NCI-H510A (cell line): ENCODE measurements at places on chromosomes 6 and 20.

DNA sequence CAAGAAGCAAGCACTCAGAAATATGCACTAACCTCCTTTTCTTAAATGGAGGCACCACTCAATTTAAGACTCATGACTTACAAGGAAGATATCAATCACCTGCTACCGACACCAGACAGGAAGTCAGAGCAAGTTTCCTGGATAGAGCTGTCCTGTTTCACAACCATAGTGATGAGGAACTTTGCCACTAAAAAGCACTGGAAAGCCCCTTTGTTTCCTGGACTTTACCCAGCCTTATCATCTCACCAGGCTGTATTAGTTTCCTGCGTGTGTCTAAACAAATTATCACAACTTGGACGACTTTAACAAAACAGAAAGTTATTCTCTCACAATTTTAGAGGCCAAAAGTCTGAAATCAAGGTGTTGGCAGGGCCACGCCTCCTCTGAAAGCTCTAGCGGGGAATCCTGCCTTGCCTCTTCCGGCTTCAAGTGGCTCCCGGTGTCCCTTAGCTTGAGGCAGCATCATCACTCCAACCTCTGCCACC, 253.8 kb upstream of the STXBP5 start:
- DNase-seq, result no peak

GRCh38 chr20:50493881-50494253, 16.3 kb upstream of the PTPN1 start:
- no peak for DNase-seq

DNA sequence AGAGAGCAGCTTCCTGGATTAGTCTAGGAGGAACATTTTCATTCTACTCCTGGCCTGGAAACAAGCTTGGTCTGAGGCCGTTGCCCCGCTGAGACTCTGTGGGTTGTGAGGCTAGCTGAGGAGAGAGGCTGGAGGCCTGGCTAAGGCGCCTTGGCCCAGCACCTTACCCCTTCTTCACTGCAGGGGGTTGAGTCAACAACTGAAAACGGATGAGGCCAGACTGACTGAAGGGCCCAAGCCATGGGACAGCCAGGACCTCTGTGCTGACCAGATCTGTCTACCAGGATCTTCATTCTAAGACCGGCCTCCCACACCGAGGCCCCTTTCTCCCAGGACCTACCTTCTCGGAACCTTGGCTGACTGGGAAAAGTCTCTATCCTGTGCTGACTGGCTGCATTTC, 3.5 kb upstream of the AVP start:
- no peak for DNase-seq

GRCh38 chr20:14634665-14635064, 297.3 kb upstream of the FLRT3 start:
- DNase-seq, result no peak

GRCh38 chr6:52417675-52418111, 2.4 kb upstream of the EFHC1 start:
- DNase-seq, result no peak

GRCh38 chr6:156396068-156396771, 381.0 kb upstream of the ARID1B start:
- no peak for DNase-seq

DNA sequence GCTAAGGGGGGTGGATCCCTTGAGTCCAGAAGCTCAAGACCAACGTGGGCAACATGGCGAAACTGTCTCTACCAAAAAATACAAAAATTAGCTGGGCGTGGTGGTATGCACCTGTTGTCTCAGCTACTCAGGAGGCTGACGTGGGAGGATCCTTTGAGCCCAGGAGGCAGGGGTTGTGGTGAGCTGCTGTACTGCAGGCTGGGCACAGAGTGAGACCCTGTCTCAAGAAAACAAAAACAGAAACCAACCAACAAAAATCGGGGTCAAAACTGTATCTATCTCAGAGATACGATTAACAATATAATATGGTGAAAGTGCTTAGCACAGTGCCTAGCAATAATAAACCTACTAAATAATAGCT, 20.7 kb upstream of the BCAS1 start:
- no peak for DNase-seq

DNA sequence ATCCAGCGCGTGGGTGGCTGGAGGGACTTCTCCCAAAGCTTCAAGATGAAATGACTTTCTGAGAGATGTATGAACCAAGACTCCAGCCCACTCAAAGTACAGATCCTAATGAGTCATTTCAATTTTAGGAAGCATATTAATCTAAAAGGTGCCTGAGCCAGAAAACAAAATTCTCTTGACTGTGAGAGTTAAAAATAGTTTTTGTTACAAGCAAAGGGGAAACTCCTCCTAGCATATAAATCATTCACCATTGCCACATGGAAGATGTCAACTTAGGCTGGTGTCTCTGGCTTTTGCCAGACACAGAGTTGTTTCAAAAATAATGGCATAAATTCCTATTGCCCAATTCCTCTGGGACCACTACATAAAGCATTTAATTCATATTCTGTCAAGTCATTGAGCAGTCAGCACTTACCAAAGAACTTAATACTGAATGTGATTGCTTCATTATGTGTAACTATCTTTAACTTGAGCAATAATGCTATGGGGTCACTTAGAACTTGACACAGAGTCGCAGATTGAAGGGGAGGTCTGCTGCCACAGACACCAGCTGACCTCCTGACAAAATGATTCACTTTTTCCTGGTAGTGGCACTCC, 280.6 kb downstream of the SLC35F1 start:
- DNase-seq, result no peak

GRCh38 chr6:137867685-137868509, 838 bp downstream of the TNFAIP3 start:
- no peak for DNase-seq

GRCh38 chr6:28208111-28208659, 16.9 kb upstream of the ZSCAN9 start:
- DNase-seq, result no peak

- no peak for DNase-seq
Observed at GRCh38 chr6:153852481-153852880, 186.6 kb upstream of the OPRM1 start.

DNA sequence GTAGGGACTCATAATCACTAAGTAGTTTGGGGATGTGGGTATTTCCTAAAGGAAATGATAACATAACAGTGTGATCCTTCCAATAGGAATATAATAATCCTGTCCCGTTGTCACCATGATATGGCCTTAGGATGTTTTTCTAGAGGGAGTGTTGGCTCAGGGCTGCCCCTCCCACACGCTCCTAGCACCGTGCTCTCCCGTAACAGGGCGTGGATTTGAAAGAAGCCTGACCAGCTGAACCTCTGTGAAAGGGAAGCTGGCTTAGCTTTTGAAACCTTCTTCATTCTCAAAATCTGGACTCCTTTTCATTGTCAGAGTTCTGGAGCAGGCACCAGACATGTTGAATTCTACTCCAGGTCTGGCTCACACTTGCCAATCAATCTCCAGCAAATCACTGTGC, 103.4 kb upstream of the SASH1 start:
- no peak for DNase-seq

GRCh38 chr6:134772671-134773360, 177.1 kb downstream of the ALDH8A1 start:
- no peak for DNase-seq

- no peak for DNase-seq
Observed at GRCh38 chr6:51983564-51983963, 103.8 kb downstream of the PKHD1 start.

- no peak for DNase-seq
Observed at GRCh38 chr6:90123831-90124230, 172.8 kb downstream of the BACH2 start.

DNA sequence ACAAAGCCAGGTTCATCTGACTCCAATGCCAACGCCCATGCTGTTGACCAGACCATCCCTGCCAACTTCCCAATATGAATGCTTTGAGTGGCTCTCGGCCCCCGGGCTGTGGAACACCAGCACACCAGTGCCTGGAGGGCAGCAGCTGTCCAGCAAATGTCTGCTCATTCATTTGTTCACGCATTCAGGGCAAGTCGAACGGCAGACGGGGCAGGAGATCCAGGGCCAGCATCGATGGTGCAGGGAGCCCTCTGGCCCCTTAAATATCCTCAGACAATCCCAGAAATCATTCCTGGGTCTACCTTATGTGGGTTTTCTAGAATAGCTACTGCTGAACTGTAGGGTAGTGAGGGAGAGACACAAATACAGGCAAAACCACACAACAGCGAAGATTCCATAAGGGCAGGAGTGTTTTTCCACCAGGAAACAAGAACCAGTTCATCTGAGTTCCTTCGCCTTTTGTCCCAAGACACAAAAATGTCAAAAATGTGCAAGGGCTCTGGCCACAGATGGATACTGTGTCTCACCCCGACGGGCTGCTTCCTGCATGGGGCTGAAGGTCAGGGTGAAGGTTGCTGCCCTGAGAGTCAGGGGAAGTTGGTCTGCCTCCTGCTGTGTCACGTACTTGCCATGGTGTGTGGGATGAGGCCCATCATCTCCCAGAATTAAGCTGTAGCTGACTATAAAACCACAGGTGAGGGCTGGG, 15.5 kb downstream of the RIPOR3 start:
- DNase-seq, result no peak

DNA sequence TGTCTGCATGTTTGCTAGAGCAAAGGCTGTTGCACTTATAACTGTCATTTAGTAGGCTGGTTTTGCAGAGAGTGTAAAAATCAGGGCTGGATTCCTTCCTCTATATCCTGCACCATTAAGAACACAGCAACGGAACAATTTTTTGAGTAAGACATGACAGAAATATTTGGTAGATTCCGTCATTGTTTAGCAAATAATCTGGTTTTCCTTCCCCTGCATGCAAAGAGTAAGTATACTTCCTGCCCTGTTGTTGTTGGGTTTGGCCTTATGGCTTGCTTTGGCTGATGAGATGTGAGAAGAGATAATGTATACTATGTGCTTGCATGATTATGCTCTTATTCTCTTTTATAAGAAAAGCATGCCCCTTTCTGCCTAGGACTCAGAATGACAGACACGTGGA, 23.8 kb downstream of the MANEA start:
- DNase-seq, result no peak

DNA sequence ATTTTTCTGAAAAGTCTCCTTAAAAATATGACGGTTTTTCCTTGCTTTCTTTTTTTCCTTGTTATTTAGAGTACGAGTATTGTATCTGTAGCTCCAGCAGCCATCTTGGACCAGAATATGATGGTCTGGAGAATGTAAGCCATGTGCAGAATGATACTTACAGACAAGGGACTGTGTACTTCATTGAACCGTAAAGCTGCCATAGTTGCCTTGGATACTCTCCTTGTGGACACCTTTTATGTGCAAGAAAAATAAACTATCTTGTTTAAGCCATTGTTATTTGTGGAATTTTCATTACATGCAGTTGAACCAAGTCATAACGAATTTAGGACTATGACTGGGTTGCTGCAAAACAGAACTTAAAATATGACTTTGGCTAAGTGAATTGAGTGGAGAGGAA, 485.8 kb upstream of the CITED2 start:
- DNase-seq, result no peak

GRCh38 chr6:14258117-14258516, 140.5 kb downstream of the CD83 start:
- DNase-seq, result no peak

DNA sequence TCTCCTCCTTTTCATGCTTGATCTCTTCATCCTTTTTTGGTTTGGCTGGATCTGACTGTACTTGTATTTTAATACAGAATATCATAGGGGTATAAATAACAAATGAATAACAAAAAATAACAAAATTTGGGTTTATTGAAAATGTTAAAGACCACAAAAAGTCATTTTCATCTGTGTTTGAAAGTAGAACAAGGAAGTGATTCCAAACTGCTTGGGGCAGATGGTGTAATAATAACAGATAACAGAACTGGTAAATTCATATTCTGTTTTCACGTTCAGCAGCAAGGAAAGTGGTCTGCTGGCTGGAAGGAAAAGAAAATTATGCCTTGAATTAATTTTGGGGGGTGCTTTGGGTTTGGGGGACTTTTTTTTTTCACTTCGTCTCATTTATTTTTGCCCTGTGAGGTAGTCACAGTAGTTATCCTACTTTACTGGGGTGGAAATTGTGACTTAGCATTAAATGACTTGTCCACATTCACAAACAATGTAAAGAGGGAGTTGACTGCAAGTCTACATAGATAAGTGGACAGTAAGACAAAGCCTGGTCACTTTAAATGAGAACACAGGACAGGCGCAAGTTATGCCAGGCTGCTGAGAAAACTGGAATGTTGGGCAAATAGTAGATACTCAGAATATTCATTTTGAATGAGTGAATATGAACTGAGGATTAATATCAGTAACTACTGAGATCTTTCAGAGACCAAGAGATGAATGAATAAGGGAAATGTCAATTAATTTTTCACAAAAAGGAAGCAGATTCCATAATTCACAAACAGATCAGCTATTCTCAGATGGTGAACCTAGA, 193.9 kb upstream of the CITED2 start:
- DNase-seq, result no peak

DNA sequence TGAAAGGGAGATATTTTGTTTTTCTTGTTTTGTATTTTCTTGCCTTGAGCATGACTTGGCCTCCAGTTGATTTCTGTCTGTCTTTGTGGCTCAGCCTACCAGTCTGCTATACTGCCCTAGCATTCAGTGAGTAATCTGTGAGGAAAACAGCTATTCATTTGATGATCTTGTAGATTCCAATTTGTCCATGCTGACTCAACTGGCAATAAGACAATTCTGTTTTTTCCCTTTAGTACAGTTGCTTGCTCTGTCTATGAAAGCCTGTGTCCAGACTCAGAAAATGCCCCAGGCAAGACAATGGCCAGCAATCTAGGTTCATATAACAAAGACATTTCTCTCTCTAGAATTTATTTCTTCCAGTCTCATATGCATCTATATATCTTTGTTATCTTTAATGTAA, 10.9 kb upstream of the SOX4 start:
- DNase-seq, result no peak

DNA sequence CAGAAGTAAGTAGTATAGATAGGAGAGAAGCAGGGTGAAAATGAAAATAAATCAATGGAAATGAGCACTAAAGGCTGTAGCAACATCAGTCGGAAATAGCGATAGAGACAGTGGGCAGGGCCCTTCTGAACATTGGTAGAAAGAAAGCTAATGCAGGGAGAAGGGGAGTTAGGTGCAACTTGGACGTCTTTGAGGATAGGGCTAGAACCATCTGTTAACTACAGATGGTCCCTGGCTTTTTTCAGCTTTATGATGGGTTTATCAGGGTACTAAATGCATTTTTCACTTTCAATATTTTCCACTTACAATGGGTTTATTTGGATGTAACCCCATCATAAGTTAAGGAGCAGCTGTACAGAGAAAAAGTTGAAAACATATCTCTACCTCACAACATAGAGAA, 72.8 kb upstream of the CNR1 start:
- DNase-seq, result no peak

DNA sequence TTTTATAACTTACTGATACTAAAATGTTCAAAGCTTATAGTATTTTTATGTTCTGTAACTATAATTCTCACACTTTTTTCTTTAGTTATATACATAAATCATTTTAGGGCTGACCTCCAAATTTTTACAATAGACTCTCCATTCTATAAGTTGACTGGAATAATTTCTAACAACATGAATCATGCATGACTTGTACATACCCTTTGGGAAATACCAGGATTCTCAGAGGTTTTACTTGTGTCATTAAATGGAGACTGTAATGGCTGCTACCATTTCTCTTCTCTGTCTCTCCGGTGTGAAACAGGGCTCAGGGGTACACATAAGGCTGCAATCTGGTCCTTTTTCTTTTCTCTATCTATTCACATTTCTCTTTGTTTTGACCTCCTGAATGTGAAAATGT, 222.2 kb upstream of the FLRT3 start:
- DNase-seq, result no peak

GRCh38 chr6:48068278-48069251, 42.4 kb downstream of the PTCHD4 start:
- DNase-seq, result peak; percentile 49

- no peak for DNase-seq
Observed at GRCh38 chr6:56400273-56400672, 152.9 kb upstream of the COL21A1 start.

- DNase-seq, result no peak
Observed at GRCh38 chr6:9890893-9891292, 524.0 kb downstream of the TFAP2A start.

- no peak for DNase-seq
Observed at GRCh38 chr6:34027445-34027936, 118.4 kb downstream of the GRM4 start.
